ENCODE measurements at places on chromosomes 2 and 18. TPM values are rescaled to one million over a fixed set of nuclear protein-coding genes. Genes with fewer than 3 reads are reported as not detected.

- no peaks in the 10 kb centered on the region for H3K36me3 ChIP-seq
- no peaks in the 10 kb centered on the region for H3K27me3 ChIP-seq
- no peaks in the 10 kb centered on the region for H3K4me1 ChIP-seq
- no peak overlapping the region for H3K27ac ChIP-seq
Measured at GRCh38 chr2:161905389-161906046, 168.5 kb downstream of the DPP4 start.

- H3K27me3 ChIP-seq = no peaks in the 10 kb centered on the region
- no peak overlapping the region for H3K4me3 ChIP-seq
- no peaks in the 10 kb centered on the region for H3K36me3 ChIP-seq
Measured at GRCh38 chr18:8960740-8961657, 141.5 kb upstream of the NDUFV2 start.

The RBKS gene
- total RNA-seq = 1.7 TPM

The GREB1L gene
- not detected for total RNA-seq

- H3K4me3 ChIP-seq = no peak overlapping the region
- H3K27me3 ChIP-seq = no peaks in the 10 kb centered on the region
- H3K36me3 ChIP-seq = no peaks in the 10 kb centered on the region
- H3K27ac ChIP-seq = no peak overlapping the region
- no peak for DNase-seq
Measured at GRCh38 chr18:67151366-67151765, 365.2 kb downstream of the DSEL start.

DNA sequence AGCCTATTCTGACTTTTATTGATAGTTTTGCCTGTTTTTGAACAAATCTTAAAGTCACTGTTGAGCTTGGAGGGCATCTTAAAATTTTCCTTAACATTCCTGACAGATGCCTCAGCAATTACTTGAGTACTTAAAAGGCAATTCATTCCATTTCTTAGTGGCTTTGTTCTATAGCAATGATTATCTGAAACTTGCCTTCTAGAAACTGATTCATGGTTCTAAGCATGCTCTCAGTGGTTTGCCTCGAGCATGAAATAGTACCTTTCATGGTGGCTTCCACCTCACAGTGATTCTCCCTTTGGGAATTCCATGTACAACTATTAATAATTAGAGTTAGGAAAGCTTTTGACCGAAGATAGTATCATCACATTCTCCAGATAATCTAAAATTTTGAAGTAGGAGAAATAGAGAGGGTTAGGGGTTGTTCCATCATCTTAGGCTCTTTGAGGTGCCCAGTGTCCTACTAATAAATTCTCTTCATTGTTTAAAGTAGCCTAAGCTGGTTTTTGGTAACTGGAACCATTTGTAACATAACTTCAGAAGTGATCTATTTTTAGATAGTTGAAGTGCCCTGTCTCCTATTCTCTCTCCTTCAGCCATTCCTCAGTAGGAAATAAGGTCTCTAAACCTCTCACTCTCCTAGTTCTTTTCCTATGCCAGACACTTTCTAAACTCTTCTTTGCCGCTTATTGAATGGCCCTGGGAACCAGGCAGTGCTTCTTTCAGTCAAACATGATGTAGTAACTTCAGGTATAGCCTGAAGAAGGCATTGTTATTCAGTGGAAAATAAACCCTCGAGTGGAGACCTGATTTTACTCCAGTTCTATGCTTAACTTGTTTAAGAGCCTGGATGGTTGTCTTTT, 156.1 kb downstream of the HAUS1 start:
- H3K4me3 ChIP-seq = no peak overlapping the region
- no peak overlapping the region for H3K27ac ChIP-seq
- peaks cover 18% of the 10 kb centered on the region for H3K36me3 ChIP-seq
- H3K4me1 ChIP-seq = peaks cover 22% of the 10 kb centered on the region

DNA sequence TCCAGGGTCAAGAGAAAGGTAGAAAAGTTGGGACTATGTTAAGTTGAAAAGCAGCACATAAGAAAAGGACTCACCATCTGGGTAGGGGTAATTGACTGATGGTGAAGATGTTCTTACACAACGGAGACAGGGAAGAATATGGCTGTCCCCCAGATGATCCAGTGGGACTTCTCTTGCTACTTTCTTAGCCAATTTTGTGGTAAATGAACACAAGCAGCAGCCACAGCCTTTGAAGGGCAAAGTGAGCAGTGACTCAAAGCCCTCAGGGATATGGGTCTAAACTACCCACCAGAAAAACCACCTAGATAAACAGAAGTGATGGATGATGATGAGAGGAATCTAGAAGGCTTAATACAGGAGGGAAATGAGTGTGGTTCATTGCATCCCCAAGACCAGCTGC, 65.8 kb upstream of the SLC9A2 start:
- no peak overlapping the region for H3K27ac ChIP-seq
- DNase-seq = no peak
- no peaks in the 10 kb centered on the region for H3K36me3 ChIP-seq
- H3K27me3 ChIP-seq = no peaks in the 10 kb centered on the region

DNA sequence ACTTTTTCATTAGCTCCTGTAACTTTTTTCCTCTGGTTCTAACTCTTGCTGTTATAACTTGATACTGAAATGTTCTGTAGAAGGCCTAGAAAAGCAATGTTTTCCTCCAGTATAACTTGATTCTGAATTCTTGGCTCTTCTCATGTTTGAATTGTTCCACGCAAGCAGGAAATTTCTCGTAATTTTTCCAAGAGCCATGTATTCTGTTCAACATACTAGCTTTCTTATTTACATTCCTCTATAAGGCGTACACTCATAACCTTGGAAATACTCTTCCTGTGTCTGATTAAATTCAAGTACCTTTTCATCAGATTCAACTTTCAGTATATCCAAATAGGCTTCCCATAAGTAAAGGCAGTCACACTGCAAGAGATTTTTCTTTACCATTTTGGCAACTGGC, 109.1 kb downstream of the SMAD2 start:
- no peaks in the 10 kb centered on the region for H3K4me1 ChIP-seq
- DNase-seq = no peak
- no peak overlapping the region for H3K4me3 ChIP-seq
- no peaks in the 10 kb centered on the region for H3K36me3 ChIP-seq
- H3K27ac ChIP-seq = no peak overlapping the region

The AKAIN1 gene
- not detected for total RNA-seq

DNA sequence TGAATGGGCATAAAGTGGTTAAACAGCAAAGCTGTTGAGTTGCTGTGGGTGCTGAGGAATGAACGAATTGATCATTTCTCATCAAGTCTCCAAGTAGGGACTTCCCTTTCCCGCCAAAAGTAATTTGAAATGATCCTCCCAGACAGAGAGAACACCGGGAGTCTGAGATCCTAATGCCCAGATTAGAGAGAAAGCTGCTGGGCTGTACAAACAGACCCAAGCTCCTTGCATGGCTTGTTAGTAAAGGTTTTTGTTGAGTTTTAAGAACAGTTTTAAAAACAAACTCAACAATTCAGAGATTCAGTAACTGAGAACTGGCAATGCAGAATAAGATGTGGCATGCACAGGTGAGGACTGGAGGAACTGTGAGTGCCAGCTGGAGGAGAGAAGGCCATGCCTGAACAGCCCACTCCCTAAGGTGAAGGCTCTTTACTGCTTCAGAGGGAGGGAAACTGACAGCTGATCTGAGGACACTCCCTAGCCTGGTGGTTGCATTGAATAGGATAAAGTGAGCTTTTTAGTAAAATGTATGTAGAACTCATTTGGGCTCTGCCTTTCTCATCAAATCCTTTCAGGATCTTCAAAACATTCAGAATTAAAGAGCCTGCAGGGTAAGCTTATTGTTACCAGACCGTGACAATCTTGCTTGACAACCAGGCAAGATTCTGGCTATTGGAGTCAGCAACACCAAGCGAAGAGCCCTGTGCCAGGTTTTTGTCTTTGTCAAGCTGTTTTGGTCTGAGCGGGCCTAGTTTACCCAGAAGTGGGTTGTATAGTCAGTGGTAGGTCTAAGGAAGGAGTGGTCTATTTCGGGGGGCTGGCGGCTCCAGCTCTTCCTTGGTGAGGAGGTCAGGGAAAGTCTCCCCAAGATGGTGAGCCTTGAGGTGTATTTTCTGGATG, 63.2 kb upstream of the IGFBP5 start:
- H3K36me3 ChIP-seq = no peaks in the 10 kb centered on the region
- H3K4me3 ChIP-seq = no peak overlapping the region
- no peaks in the 10 kb centered on the region for H3K27me3 ChIP-seq
- no peak overlapping the region for H3K27ac ChIP-seq
- H3K4me1 ChIP-seq = no peaks in the 10 kb centered on the region

The CGREF1 gene
- 0.47 TPM for total RNA-seq

DNA sequence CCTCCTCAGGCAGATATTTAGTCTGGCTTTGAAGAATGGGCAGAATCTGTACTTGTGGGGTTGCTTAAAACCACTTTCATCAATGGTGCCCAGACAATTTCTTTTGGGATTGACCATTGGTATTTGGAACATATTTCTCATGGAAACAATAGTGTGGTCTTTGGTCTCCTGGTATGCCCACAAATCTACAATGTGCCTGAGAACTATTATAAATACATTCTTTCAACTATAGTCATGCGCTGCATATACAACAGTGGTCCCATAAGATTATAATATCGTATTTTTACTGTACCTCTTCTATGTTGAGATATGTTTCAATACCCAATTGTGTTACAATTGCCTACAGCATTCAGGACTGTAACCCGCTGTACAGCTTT, 34.8 kb upstream of the PPP4R1 start:
- H3K4me1 ChIP-seq = no peaks in the 10 kb centered on the region
- H3K36me3 ChIP-seq = no peaks in the 10 kb centered on the region
- H3K4me3 ChIP-seq = no peak overlapping the region

DNA sequence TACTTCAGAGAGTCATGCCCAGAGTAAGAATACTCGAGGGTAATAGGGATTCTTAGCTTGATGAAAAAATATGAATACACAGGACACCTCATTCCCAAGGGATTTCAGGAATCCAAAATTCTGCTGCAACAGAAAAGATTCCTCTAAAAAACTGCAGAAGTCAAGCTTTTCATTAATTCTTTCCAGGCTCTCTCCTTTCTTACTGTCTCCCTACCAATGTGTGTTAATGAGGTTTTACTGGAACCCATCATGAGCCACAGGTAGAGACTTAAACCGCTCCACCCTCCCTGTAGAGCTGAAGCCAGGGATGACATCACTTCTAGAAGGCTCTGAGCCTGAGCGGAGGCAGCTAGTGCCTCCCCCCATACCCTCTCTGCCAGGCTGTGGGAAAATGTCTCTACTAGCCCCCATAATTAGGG, 3.4 kb downstream of the SDC1 start:
- peaks cover 20% of the 10 kb centered on the region for H3K27me3 ChIP-seq
- no peak overlapping the region for H3K4me3 ChIP-seq
- H3K4me1 ChIP-seq = peaks cover 7% of the 10 kb centered on the region
- H3K36me3 ChIP-seq = no peaks in the 10 kb centered on the region
- no peak for DNase-seq

The CNPPD1 gene
- total RNA-seq = 79.3 TPM

- no peak overlapping the region for H3K4me3 ChIP-seq
- no peaks in the 10 kb centered on the region for H3K4me1 ChIP-seq
- H3K27ac ChIP-seq = no peak overlapping the region
- no peaks in the 10 kb centered on the region for H3K36me3 ChIP-seq
- no peak for DNase-seq
Measured at GRCh38 chr2:150520033-150520432, 32.6 kb upstream of the RND3 start.

DNA sequence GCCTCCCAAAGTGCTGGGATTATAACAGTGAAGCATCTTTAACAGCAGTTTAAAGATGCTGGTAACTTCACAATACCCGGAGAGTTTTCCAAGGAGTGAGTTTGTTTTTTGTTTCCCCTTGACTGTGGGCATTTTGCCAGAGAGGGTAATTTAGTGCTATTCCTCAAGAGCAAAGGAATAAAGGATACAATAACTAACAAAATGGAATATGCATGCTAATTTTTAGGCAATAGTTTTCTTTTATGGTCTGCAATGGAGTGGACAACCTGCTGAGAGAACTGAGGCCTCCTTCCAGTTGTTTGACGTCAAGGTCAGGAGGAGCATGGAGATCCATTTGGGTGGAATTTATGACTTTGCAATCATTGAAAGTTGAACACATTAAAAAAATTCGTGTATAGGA, 15.9 kb upstream of the GREB1 start:
- no peaks in the 10 kb centered on the region for H3K4me1 ChIP-seq
- DNase-seq = no peak
- H3K27me3 ChIP-seq = no peaks in the 10 kb centered on the region
- H3K36me3 ChIP-seq = no peaks in the 10 kb centered on the region
- no peak overlapping the region for H3K27ac ChIP-seq
- H3K4me3 ChIP-seq = no peak overlapping the region

DNA sequence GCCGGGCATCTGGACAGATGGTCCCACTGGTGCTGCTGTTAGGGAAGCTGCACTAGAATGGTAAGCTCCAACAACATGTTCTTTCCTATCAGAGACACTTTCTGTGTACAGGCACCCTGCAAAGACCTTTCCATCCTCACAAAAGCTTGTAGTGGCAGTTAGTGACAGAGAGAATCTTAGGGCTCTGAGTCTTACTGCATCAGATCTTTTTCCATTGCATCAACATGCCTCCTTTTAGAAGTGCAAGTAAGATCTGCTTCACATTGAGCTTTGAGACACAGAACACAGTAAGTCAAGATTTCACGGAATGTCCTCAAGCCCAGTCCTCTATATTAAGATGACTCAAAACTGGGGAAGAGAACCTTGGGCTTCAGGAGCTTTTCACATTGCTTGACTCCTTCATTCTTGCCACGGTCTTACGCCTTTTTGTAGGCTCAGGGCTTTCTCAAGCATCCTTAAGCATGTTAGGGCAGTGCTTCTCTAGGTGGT, 52.6 kb downstream of the ARL4C start:
- no peak for DNase-seq
- no peaks in the 10 kb centered on the region for H3K27me3 ChIP-seq
- H3K36me3 ChIP-seq = no peaks in the 10 kb centered on the region

DNA sequence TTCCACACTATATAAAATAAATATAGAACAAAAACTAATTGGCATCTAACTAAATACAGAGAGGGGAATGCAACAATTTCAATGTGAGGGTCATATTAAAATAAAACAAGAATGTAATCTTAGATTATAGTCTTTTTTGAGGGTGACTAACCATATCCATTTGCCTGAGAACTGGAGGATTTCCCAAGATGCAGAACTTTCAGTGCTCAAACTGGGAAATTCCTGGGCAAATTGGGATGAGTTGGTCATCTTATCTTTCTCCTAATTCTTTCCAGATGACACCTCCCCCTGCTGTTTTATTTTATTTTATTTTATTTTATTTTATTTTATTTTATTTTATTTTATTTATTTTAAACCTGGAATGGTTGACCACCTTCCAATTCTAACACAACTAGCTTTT, 846.2 kb downstream of the SLC4A3 start:
- H3K4me1 ChIP-seq = no peaks in the 10 kb centered on the region
- H3K36me3 ChIP-seq = no peaks in the 10 kb centered on the region
- no peak overlapping the region for H3K27ac ChIP-seq
- H3K4me3 ChIP-seq = no peak overlapping the region

Data from CD4-positive, alpha-beta memory T cell (primary cell).